ENCODE measurements at places on chromosomes 1 and 21.

DNA sequence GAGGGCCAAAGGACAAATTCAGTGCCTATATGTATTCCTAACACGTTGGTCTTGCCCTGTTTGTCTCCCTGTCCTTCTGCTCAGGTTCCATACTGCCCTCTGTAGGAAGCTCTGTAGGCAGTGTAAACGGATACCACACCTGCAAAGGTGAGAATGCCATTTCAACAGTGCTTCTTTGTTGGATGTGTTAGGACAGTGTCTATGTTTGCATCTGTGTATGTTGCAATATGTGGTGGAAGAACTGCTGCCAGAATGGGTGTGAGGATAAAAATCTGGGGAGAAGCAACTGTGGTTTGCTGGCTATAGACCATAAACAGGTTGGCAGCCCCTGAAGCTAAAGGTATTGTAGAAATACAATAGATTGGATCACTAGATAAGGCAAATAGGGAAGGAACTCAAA lies 113.1 kb upstream of the BMP8A start:
- DNase-seq = no peak

DNA sequence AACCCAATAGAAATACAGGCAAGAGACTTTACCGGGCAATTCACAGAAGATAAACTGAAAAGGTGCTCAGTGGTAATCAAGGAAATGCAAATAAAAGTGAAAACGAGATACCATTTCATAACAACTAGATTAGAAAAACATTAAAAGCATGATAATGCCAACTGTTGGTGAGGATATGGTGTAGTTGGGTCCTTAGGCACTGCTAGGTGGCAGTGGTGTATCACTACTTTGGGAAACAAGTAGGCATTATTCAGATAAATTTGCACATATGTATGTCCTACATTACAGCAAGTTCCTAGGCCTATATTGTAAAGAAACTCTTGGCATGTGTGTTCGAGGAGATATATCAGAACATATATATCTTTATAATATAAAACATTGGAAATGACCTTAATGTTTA lies 31.0 kb downstream of the AZIN2 start:
- no peak for DNase-seq

- peak; percentile 87 for DNase-seq
Measured at GRCh38 chr1:206784471-206784903, 12.2 kb upstream of the IL10 start.

- no peak for DNase-seq
Measured at GRCh38 chr1:108141621-108142020, 58.5 kb downstream of the SLC25A24 start.

GRCh38 chr1:66353257-66353656 lies 180.7 kb upstream of the SGIP1 start:
- DNase-seq = no peak

GRCh38 chr21:33421713-33422393 lies 18.6 kb downstream of the IFNGR2 start:
- no peak for DNase-seq

GRCh38 chr1:5811419-5811818 lies 180.8 kb downstream of the NPHP4 start:
- no peak for DNase-seq

DNA sequence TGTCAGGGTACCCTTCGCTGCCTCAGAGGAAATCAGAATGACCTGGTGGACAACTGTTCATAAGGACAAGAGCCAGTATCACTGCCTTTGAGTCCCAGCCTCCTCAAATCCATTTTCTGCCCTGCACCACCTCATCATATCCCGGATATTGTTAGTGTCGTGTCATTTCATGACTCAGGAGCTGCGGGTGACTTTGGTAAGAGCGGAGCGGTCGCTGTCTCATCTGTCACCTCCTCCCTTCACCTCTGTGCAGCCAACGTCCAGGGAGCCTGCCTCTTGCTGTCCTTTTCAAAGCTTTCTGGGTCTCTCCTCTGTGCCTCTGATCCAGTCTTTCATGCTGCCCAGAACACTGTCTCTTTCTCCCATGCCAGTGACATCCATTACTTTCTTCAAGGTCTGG lies 7.0 kb upstream of the C1orf198 start:
- no peak for DNase-seq

- no peak for DNase-seq
Measured at GRCh38 chr1:101996825-101997465, at the start of gene OLFM3. OLFM3 (minus strand) TSS chr1:101996926.

DNA sequence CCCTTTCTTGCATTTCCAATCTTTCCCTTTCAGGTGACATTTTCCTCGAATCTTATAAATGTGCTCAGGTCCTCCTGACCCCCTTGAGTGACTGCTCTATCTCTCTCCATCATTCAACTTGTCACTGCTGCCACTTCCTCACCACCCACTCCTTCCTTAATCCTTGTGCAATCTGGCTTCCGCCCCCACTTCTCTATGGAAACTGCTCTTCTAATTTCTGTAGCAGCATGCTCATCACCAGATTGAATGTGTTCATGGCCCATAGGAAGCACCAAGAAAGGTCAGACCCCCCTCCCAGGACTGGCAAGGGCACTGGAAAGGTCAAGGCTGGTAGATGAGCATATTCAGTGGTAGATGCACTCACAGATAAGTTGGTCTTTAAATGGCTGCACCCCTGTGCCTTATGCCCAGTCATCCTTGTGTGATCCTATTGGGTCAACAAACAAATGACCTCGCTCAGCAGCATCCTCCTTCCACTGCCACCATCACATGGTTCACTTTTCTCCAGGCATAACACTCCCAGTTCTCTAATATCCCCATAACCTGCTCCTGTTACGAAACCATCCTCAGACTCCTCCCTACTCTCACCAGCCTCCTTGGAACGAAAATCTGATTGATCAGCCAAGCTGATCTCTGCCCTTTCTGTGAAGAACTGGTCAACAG lies 288.5 kb upstream of the POU3F1 start:
- no peak for DNase-seq

- no peak for DNase-seq
Measured at GRCh38 chr1:201330541-201330940, 46.9 kb downstream of the TNNT2 start.

GRCh38 chr1:6456800-6457466 lies 9.0 kb downstream of the TNFRSF25 start:
- no peak for DNase-seq

DNA sequence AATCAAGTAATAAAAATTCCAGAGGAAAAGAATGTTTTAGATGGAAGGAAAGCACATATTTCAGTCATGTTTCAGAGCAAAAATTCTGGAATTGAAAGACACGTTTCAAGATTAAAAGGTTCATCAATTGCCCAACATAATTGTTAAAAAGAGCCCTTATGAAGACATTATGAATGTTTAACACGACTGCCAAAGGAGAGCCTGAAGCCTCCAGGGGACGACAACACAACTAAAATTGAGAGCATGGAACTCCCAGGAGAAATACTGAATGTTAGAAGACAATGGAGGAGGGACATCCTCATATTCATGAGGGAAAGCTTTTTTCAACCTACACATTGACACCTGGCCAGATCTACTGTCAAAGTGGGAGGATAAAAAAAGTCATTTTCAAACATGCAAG lies 16.0 kb downstream of the OR2T11 start:
- peak; percentile 49 for DNase-seq

DNA sequence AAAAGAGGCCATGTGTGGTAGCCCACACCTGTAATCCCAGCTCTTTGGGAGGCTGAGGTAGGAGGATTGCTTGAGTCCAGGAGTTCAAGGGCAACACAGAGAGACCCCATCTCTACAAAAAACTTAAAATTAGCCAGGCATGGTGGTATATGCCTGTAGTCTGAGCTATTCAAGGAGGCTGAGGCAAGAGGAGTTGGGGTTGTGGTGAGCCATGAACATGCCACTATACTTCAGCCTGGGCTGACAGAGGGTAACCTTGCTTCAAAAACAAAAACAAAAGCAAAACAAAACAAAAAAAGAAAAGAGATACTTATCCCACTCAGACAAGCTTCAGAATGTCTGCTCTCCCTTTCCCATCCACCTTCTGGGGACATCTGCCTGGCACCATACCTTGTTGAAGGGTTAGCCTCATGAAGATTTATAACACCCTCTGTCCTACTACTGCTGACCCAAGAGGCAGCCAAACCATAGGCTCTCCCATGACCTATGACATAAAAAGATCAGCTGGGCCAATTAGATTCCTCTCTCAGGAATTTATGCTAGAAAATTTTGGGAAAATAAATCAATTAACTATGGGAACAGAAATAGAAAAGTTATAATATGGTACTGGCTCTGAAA lies 13.2 kb downstream of the TMCO1 start:
- DNase-seq = no peak

GRCh38 chr1:53025034-53025768 lies 36.8 kb upstream of the PODN start:
- DNase-seq = no peak

- DNase-seq = no peak
Measured at GRCh38 chr1:245067257-245067656, 87.5 kb upstream of the KIF26B start.

GRCh38 chr1:155166471-155167165 lies 6.5 kb downstream of the KRTCAP2 start:
- DNase-seq = no peak
